Activated CD4-positive, alpha-beta T cell treated with anti-CD3 and anti-CD28 coated beads for 36 hours (primary cell): ENCODE measurements at places on chromosomes 11 and 22. TPM values are rescaled to one million over a fixed set of nuclear protein-coding genes. Genes with fewer than 3 reads are reported as not detected.

DNA sequence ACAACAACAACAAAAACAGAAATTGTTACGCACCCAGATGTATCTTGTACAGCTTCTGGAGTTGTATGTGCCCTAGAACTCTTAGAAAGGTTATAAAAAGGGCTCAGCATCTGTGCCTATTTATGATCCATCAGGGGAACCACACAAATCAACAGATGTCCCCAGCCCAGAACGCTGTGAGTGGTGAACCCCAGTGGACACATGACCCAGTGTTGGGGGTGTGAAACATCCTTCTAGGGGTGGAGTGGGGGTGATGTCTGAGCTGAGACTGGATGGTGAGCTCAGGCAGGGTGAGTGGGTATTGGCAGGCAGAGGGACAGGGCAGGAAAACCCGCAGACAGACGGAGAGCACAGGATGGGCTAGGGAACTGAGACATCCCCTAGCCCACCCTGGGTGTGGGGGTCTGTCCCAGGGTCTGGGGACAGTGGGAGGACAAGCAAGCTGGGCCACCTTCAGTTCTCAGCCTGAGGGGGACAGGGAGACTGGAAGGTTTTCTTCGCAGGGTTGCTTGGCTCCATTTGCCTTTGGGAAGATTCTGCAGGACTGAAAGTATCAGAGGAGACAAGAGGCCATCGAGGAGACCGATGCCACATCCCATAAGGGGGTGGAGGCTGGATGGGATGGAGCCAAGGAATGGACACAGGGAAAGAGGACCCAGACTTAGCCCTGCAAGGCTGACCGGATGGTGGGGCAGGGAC lies 5.8 kb upstream of the EMID1 start:
- H3K36me3 ChIP-seq: no peaks in the 10 kb centered on the region
- peaks cover 14% of the 10 kb centered on the region for H3K4me1 ChIP-seq
- peaks cover 17% of the 10 kb centered on the region for H3K27me3 ChIP-seq
- no peak for DNase-seq
- no peak overlapping the region for H3K4me3 ChIP-seq
- no peak overlapping the region for H3K27ac ChIP-seq

- H3K4me1 ChIP-seq: no peaks in the 10 kb centered on the region
- no peak overlapping the region for H3K4me3 ChIP-seq
- no peaks in the 10 kb centered on the region for H3K36me3 ChIP-seq
- no peak overlapping the region for H3K27ac ChIP-seq
These were observed 1350.2 kb upstream of the RAG2 start for GRCh38 chr11:37948258-37948657.

DNA sequence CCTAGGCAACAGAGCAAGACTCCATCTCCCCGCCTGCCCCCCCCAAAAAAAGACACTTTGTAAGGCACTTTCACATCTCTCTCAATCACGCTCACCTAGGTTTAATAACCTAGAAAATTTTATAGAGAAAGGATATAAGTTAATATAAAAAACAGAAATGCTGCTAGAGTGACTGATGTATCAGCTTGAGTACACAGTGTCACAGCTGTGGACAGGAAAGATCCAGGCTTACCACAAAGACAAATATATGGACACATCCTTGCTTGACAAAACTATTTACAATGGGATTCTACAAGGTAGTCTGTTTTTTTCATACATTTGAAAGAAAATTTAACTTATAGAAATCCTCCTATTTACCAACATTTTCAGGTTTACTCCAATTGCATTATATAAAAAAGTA lies 96.7 kb downstream of the ABTB2 start:
- DNase-seq: no peak
- no peak overlapping the region for H3K27ac ChIP-seq
- no peak overlapping the region for H3K4me3 ChIP-seq
- H3K4me1 ChIP-seq: peaks cover 2% of the 10 kb centered on the region

DNA sequence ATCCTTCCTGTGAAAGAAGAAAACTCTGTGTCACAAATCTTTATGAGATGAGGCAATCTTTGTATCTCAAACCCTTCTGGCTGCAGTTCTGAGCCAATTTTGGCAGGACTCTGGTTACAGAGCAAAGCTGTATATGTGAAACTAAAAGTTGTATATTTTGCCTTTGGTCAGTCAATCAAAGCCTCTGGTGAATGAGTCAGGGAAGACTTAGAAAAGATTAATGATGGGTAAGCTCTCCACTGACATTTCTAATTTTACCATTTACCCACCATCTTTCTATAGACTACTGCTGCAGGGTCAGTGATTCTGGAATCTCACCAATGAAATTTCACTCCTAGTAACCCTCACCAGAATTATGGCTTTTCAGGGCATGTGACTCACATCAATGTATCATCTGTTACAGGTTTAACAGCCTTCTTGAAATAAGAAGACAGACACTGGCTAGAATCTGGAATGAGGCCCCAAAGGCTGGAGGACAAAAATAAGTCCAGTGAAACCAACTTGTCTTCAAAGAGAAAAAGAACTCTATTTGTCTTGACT lies 43.3 kb downstream of the USP35 start:
- H3K4me3 ChIP-seq: no peak overlapping the region
- H3K4me1 ChIP-seq: peaks cover 12% of the 10 kb centered on the region
- H3K36me3 ChIP-seq: no peaks in the 10 kb centered on the region

GRCh38 chr11:92104349-92104748 lies 120.3 kb upstream of the FAT3 start:
- H3K27ac ChIP-seq: no peak overlapping the region
- H3K27me3 ChIP-seq: no peaks in the 10 kb centered on the region
- H3K4me3 ChIP-seq: no peak overlapping the region
- H3K36me3 ChIP-seq: no peaks in the 10 kb centered on the region
- H3K4me1 ChIP-seq: no peaks in the 10 kb centered on the region

DNA sequence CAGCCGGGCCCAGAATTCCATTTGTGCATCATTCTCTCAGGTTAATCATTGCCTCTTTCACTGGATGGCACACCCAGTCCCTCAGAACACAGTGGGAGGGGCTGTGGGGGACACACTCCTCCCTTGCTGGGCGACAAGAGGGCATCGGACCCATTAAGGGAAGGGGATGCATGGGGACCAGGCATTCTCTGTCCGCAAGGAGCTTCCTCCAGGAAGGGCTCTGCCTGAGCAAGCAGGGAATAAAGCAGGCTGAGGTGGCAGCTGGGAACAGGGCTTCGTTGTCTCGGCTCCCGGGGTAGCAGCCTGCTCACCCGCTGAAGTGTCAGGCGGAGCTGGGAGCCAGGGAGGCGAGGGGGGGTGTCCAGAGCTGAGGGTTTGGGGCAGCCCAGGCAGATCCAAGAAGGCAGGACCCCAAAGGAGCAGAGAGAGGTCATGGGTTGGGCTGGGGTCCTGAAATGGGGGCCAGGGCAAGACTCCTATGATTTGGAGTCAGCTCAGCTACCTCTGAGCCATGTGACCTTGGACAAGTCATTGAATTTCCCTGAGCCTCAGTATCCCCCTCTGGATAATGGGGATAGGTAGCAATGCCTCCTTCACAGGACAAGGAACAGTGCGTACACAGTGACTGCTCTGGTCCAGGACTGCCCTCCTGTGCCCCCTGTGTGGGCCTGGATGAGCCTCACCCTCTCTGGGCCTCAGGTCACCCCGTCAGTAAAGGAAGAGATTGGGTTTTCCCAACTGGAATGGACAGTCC lies 1.4 kb downstream of the GAL3ST1 start:
- H3K4me1 ChIP-seq: peaks cover 6% of the 10 kb centered on the region
- no peak overlapping the region for H3K27ac ChIP-seq
- H3K27me3 ChIP-seq: no peaks in the 10 kb centered on the region
- no peak for DNase-seq

- H3K27ac ChIP-seq: no peak overlapping the region
- no peaks in the 10 kb centered on the region for H3K36me3 ChIP-seq
- no peaks in the 10 kb centered on the region for H3K4me1 ChIP-seq
- no peak overlapping the region for H3K4me3 ChIP-seq
These were observed 61.2 kb upstream of the MYOD1 start for GRCh38 chr11:17658211-17658610.

GRCh38 chr22:35892192-35892591 lies 136.4 kb downstream of the RBFOX2 start:
- no peaks in the 10 kb centered on the region for H3K36me3 ChIP-seq
- no peak for DNase-seq
- H3K27me3 ChIP-seq: no peaks in the 10 kb centered on the region
- no peak overlapping the region for H3K27ac ChIP-seq

DNA sequence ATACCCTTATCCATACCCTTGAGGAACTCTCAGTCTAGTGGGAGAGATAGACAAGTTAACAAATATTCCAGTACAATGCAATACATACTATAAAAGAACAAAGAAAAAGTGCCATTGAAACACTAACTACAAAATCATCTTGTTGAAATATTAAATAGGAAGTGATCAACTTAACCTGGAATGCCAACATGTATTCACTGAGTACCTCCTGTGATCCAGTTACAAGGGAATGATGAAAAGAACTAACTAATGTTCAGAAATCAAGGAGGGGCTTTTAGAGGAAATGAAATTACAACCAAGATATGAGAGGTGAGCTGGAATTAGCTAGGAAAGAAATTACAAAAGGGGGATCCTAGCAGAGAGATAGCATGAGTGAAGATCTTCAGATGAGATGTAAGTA lies 6.2 kb upstream of the FIBIN start:
- no peak overlapping the region for H3K4me3 ChIP-seq
- no peak overlapping the region for H3K27ac ChIP-seq
- no peak for DNase-seq
- H3K4me1 ChIP-seq: no peaks in the 10 kb centered on the region

DNA sequence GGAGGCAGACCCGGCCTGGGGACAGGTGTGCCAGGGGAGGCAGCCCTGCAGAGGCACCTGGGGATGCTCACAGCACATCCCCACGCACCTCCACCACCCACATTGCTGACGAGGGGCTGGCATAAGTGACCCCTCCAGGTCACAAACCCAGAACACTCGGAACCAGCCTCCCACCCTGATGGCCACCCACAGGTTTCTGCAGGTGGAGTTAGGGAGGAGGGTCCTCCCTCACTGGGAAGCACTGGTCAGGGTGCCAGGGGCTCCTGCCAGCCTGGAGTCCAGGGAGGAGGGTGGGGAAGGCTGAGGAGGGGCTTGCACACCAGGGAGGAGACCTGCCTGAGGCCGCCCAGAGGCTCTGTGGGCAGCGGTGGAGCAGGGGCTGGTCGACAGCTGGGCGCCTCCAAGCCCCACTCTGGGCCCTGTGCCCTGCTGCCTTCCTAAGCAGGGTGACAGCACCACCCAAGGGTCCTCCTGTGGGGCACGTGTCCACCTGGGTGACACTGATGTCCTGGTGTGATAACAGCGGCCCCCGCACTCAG lies 51.0 kb upstream of the CARS1 start:
- no peaks in the 10 kb centered on the region for H3K36me3 ChIP-seq
- H3K27me3 ChIP-seq: no peaks in the 10 kb centered on the region
- no peak for DNase-seq
- H3K4me1 ChIP-seq: no peaks in the 10 kb centered on the region
- no peak overlapping the region for H3K4me3 ChIP-seq

- DNase-seq: no peak
- H3K27ac ChIP-seq: no peak overlapping the region
- no peaks in the 10 kb centered on the region for H3K36me3 ChIP-seq
- no peaks in the 10 kb centered on the region for H3K4me1 ChIP-seq
These were observed 133.5 kb upstream of the ZBED5 start for GRCh38 chr11:10991393-10991792.

GRCh38 chr11:83813296-83813695 lies 527.1 kb upstream of the CCDC90B start:
- no peak for DNase-seq
- no peak overlapping the region for H3K4me3 ChIP-seq
- peaks cover 10% of the 10 kb centered on the region for H3K27me3 ChIP-seq
- no peaks in the 10 kb centered on the region for H3K36me3 ChIP-seq

DNA sequence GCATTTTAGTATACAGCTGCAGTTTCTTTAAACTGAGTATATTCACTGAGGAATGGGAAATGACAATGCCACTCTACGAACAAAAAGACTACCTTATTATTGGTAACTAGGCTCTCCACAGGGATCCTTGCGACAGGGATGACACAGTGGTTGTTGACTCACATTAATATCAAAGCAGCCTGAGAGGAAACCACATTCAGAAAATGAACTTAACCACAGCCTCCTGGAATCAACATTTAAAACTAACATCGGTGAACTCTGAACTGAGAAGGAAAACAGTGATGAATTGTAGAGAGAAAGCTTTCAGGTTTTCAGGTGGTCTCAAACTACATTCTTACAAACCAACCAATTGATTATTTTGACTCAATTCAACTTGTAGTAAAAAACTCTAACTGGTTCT lies 90.3 kb upstream of the MTMR2 start:
- no peaks in the 10 kb centered on the region for H3K27me3 ChIP-seq
- peak overlapping the region; percentile 37 for H3K4me3 ChIP-seq
- DNase-seq: peak; percentile 61
- H3K27ac ChIP-seq: peak overlapping the region; percentile 85

- H3K4me1 ChIP-seq: peaks cover 38% of the 10 kb centered on the region
- H3K27ac ChIP-seq: no peak overlapping the region
- no peak overlapping the region for H3K4me3 ChIP-seq
- peaks cover 95% of the 10 kb centered on the region for H3K36me3 ChIP-seq
These were observed 69.8 kb downstream of the CD44 start for GRCh38 chr11:35208795-35209194.

- H3K4me3 ChIP-seq: no peak overlapping the region
- H3K27ac ChIP-seq: no peak overlapping the region
- no peak for DNase-seq
- peaks cover 5% of the 10 kb centered on the region for H3K36me3 ChIP-seq
These were observed 13.9 kb downstream of the DUSP8 start for GRCh38 chr11:1557904-1558774.

DNA sequence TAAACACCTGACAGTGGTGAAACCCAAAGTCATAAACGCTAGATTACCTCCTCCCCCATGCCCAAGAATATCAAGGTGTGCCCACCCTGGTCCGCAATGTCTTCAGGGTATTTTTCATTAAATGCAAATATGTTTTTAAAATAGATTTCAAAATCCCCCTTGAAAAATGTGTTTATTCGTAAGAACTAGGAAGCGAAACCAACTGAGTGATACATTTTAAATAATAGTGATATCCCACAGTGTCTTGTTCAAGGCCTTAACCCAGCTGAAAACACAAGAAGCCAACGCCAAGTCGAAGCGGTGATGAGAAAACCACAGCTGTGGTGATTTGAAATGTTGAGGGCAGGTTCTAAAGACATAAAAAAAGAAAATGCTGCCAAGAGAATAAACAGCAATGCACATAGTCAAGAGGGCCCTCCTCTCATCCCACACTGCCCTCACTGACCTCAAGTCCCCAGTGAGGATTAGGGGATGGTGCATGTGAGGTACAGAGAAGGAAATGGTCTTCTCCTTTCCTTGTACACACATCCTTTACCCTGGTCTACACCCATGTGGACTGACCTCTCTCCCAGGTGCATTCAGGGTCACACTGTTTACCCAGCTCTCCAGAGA lies 25.5 kb downstream of the KCNJ1 start:
- no peaks in the 10 kb centered on the region for H3K27me3 ChIP-seq
- H3K27ac ChIP-seq: no peak overlapping the region
- H3K4me3 ChIP-seq: no peak overlapping the region
- H3K36me3 ChIP-seq: no peaks in the 10 kb centered on the region
- peaks cover 77% of the 10 kb centered on the region for H3K4me1 ChIP-seq

Gene CDHR5
- total RNA-seq: not detected

Gene OR4A5
- not detected for total RNA-seq

Gene CCDC157
- 2.4 TPM for total RNA-seq

Gene GLYAT
- total RNA-seq: not detected

Gene P2RX6
- total RNA-seq: 0.25 TPM

Gene INCENP
- total RNA-seq: 140 TPM

Gene TMEM86A
- 0.09 TPM for total RNA-seq

Gene FOLH1
- not detected for total RNA-seq
